ENCODE measurements at places on chromosomes 2 and 18.

DNA sequence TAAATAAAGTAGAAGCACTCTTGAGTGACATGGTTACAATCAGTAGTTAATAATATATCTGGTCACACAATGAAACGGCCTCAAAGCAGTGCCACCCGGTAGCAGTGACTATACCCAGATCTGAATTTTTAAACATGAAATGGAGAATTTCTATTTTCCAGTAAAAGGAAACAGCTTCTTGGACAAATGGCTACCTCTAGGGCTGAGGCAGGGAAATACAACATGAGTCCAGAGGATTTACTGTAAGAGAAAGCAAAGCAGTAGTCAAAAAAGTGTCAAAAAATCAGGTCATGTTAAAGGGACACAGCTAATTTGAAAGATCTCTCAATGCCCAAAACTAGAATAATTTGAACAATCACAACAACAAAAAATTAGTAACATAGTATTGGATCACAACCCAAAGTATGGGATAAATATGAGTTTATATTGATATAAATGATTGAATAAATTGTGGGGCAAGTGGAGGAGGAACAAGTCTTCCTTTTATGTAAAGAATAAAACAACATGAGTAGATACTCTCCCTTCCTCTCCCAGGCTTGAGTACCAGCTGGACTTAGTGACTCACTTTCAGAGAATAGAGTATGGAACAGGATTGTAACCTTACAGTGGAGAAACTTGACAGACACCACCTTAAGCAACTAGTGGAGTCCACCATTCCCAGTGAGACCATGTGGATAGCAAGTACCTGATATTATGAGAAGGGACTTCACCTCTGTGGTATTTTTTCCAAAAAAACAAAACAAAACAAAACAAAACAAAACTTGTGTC lies 180.8 kb downstream of the MBD2 start:
- no peak for DNase-seq

DNA sequence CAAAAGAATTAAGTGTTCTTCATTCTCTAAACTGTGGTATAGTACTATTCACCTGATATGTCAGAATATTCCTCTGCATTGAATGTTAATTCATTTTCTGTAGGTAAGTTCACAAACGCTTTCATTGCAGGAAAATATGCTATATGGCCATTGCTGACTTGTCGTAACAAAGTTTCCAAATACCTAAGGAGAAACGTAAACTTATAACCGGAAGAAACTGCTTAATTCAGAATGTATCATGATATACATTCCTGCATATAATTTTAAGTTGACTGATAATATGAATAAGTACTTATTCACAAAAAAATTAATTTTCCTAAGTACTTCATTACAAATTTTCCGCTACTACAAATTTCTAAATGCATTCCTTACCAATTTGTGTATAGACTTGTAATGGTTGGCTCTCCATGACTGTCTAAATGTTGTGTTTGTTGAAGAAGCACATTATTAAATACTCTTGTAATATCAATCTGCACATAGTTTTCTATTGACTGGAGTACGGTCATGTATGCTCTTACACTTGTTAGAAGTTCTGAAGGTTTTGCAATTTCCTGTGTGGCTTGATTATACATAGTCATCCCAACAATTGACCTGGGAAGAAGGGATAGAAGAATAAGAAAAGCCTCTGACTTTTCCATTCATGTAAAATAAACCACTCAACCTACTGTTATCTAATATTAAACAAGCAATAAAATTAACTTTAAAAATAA lies 85.4 kb downstream of the NCKAP1 start:
- no peak for DNase-seq

DNA sequence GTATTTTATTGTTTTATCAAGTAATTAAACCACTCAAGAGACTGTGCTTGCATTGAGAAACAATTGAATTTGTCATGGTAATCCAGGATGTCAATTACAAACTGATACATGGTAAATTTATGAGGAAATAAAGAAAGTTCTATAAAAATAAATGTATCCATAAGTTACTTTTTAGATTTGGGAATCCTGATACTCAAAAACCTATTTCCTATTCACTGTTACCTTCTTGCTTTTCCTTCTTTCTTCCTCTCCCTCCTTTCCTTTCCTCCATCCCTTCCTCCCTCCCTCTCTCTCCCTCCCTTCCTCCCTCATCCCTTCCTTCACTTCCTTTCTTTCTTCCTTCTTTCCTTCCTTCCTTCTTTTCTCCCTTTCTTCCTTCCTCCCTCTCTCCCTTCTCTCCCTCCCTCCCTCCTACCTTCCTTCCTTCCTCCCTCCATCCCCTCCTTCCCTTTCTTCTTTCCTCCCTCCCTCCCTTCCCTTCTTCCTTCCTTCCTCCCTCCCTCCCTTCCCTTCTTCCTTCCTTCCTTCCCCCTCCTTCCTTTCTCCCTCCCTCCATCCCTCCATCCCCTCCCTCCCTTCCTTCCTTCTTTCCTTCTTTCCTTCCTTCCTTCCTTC lies 1299.1 kb upstream of the ZEB2 start:
- no peak for DNase-seq

DNA sequence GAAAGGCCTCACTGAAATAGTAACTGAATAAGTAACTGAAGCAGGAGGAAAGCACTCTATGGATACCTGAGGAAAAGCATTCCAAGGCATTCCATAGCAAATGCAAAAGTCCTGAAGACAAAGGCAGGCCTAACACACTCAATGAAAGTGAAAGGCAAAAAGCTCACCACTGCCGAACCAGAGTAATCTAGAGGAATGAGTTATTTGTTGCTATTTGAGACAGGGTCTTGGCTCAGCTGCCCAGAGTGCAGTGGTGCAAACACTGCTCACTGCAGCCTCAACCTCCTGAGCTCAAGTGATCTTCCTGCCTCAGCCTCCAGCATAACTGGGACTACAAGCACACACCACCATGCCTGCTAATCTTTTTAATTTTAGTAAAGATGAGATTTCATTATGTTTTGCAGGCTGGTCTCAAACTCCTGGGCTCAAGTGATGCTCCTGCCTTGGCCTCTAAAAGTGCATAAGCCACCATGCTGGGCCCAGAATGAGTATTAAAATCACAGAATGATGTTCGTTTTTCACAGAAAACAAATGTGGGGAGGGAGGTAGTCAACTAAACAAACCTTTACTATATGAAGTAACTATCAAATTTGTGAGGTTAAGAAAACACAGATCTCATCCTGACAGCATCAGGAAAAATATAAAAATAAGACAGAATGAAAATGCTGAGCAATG lies 17.9 kb downstream of the PIAS2 start:
- DNase-seq, result no peak

- no peak for DNase-seq
Measured at GRCh38 chr2:62415019-62415431, 91.0 kb downstream of the TMEM17 start.

DNA sequence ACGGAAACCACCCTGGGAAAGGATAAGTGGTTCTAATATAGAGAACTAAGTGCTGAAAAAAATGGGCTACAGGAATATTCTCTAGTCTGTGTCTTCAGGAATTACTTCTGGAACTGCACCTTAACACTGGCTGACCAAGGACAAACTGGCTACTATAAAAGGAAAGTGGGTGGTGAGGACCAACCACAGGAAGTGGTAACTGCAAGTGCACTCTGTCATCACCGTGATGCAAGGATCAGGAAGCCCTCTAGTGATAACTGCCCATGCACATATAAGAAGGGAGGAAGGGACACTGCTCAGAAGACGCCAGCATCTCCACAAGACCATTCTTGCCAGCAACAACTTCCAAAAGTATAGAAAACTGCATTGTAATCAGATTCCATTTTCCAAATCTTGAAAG lies 424.4 kb upstream of the RGPD4 start:
- DNase-seq, result no peak

GRCh38 chr2:127027715-127028114 lies 79.2 kb downstream of the BIN1 start:
- no peak for DNase-seq

DNA sequence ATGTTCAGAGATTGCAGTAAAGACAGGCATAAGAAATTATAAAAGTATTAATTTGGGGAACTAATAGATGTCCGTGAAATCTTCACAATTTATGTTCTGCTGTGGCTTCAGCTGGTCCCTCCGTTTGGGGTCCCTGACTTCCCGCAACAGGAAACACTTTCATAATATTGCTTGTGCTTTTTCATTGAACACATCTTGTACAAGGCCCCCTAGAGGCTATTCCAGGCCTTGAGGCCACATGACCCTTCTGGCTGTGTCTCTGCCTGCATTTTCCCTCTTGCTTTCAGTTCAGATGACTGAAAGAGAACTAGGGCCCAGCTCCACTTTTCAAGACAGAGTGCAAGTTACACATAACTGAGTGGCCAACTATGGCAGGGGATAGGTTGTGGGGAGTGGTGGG lies 164.1 kb downstream of the TMEM247 start:
- DNase-seq, result no peak

GRCh38 chr2:137023205-137023604 lies 257.9 kb downstream of the THSD7B start:
- DNase-seq, result no peak

DNA sequence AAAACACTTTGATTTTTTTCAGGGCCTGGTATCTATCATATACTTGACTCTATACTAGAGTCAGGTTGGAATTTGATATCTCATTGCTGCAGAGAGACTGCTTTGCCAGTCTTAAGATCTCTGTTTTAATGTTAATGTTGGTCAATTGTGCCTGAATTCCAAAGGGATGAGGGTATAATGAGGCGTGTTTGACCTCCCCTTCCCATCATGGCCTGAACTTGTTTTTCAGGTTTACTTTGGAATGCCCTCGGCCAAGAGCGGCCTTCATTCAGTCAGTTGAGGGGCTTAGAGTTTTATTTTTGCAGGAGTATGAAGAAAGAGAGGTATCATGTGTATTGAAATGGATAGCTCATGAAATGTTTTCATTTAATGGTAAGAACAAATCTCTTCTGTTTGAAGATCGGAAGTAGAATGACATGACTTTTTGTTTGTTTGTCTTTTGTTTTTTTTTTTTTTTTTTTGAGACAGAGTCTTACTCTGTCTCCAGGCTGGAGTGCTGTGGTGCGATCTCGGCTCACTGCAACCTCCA lies 119.0 kb downstream of the KIAA1328 start:
- DNase-seq, result no peak

DNA sequence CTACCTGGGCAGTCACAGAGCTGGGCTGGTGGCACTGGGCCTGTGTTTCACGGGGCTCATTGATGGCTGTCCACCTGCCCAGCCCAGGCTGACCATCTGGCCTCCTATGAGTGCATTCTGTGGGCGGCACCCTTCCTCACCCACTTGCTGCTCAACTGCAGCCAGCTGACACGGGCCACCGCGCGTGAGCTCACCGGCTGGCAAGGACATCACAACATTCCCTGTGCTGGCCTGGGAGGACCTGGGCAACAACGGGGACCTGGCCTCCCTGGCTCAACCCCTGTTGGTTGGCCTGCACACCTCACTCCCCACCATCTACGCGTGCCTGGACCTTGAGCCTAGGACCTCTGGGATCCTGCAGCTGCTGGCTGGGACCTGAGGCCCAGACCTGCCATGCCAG lies 98.2 kb upstream of the DTNA start:
- no peak for DNase-seq

- DNase-seq, result no peak
Measured at GRCh38 chr2:241257419-241258032, 57.9 kb downstream of the HDLBP start.

DNA sequence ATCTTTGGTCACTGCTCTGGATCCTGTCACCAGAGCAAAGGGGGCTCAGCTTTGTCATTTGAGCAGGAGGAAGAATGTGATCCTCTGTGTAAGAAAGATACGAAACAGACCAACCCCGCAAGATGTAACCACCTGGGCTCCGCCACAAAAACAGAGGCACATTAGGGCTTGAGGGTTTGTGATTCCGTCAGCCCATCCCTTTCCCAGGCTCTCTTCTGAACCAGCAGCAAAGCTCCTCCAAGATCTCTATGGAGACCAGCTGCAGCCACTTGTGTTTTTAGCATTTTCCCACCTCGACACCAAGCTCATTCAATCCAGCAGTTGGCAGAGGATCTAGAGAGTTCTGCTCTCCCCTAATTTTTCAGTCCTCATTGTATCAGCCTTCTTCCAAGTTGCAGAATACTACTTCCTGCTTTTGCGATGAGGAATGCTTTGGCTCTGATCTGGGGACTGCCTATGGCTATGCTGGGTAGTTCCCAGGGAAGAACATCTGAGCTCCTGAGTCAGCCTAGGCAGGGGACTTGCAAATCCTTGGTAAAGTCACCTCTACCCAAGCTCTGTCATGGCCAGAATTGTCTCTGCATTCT lies 139.6 kb upstream of the RAB12 start:
- DNase-seq, result no peak

GRCh38 chr2:226798422-226799210 lies 1.0 kb downstream of the IRS1 start:
- no peak for DNase-seq

GRCh38 chr2:120229341-120229740 lies 6.1 kb upstream of the TMEM185B start:
- no peak for DNase-seq

DNA sequence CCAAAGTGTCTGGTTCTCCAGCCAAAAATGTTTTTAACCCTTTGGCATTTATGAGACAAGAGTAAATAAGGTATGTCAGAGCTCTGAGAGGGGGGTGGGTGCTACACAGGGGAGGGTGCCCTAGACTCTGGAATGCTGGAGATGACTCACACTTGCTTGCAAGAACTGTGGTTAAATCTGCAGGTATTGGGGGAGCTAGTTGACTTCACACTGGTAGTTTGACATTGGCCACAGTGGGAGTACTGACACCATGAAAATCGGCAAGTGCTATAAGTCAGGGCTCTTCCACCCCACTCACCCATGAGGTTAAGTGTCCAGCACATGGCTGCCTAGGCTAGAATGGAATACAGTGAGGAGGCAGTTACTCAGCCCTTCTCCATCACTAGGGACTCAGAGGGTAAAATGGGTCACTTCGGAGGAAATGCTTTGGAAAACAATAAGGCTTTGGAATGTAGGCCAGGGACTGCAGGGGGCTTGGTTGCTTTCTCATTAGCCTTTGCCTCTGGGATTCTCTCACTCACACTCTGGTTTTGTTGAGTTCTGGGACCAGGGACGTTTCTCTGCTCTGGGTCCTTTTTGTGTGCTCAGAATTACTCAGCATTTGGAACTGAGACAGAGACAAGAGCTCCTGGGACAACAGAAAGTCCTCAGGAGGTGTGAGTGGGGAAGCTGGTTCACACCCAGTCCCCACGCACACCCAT lies 91.6 kb downstream of the ACKR3 start:
- DNase-seq, result no peak

GRCh38 chr2:237351046-237351445 lies 62.9 kb downstream of the COL6A3 start:
- DNase-seq, result no peak

DNA sequence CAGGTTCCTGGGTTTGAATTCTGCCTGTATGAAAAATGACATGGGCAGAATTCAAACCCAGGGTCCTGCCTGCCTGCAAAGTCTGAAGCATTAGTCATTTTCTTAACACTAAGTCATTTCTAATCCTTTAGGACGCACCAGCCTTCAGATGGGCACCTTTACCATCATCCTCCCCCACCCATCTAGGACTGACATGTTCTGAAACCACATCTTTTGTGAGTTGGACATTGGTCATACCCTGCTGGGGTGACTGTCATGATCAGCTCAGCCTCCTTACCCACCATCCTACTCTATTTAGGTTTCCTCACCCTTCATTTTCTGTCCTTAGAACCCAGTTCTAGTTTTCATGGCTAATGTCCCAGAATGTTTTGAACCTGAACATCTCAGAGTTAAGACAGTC lies 104.9 kb downstream of the TRIB2 start:
- DNase-seq, result no peak

All from NCI-H1930 (cell line).